ENCODE measurements at places on chromosomes 1 and 21. TPM values are rescaled to one million over a fixed set of nuclear protein-coding genes. Genes with fewer than 3 reads are reported as not detected.

- no peaks in the 10 kb centered on the region for H3K36me3 ChIP-seq
- no peaks in the 10 kb centered on the region for H3K27me3 ChIP-seq
- no peak overlapping the region for H3K27ac ChIP-seq
- H3K4me1 ChIP-seq, result no peaks in the 10 kb centered on the region
- H3K4me3 ChIP-seq, result no peak overlapping the region
These were observed 52.2 kb downstream of the SDC3 start for GRCh38 chr1:30856260-30856790.

Gene PRAMEF33
- not detected for polyA plus RNA-seq

DNA sequence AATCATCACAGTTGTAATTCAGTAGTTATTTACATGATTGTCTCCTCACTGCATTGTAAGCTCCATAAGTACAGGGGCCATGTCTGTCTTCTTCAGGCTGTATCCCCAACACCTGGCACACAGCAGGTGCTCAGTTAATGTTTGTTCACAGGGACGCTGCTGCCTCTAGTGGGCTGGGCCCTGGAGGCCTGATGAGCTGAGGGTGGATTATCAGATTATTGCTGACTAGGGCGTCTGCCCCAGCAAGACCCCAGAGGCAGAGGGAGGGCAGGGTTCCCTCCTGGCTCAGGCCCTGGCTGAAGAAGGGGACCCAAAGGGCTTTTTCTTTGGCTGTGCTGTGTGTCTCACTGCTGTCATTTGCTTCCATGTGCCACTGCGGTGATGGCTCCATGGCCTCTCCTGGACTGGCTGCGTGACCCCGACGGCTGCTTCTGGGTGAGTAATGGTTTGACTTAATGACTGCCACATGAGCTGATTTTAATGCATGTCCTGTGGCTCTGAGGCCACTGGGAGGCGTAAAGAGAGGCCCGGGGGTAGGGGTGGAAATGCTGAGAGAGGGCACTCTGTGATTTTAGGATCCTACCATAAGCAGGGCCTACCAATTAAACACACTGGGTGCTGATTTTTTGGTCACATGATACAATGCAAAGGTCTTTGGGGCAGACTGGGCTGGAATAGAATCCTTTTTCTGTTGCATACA is 20.8 kb upstream of the EPB41 start:
- DNase-seq, result peak; percentile 10
- H3K27me3 ChIP-seq, result no peaks in the 10 kb centered on the region
- no peak overlapping the region for H3K27ac ChIP-seq
- no peaks in the 10 kb centered on the region for H3K36me3 ChIP-seq

Gene AUNIP
- polyA plus RNA-seq, result not detected

Gene CHI3L2
- polyA plus RNA-seq, result 20.8 TPM

DNA sequence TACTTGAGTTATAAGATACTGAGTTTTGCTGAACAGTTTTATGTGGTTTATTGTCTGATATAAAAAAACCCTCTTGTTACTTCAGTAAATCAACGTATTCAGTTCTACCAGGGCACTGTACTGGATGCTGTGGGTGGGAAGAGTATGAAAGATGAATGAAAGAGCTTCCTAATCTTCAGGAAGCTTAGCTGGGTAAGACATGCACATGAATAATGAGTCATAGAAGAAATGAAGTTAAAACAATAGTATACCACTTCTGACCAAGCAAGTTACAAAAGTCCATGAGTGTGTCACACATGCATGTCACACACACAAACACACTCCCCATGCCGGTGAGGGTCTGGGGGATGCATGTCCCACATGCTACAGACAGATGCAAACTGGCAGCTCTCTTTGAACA is 105.9 kb downstream of the SIPA1L2 start:
- H3K4me1 ChIP-seq, result peaks cover 17% of the 10 kb centered on the region
- no peaks in the 10 kb centered on the region for H3K27me3 ChIP-seq

- H3K4me1 ChIP-seq, result no peaks in the 10 kb centered on the region
- no peak overlapping the region for H3K27ac ChIP-seq
- H3K36me3 ChIP-seq, result no peaks in the 10 kb centered on the region
- H3K4me3 ChIP-seq, result no peak overlapping the region
- no peak for DNase-seq
These were observed 780.5 kb downstream of the MRPL39 start for GRCh38 chr21:24826822-24827221.

DNA sequence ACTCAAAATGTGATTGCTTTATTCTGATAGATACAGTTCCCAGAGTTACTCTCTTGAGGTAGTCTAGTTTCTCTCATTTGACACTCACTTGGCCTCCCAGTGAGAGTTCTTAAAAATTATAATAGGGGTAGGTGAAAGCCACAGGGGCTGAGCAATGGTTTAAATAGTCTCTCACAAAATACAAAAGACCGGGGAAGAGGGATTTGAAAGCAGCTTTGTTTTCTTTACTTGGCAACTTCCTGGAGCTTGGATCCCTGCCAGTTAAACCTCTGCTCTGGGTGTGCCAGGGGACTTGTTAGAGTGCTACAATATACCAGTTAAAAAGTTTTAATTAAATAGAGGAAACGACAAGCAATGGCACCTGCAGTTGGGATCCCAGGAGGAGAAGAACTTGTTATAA is 31.7 kb downstream of the OR13G1 start:
- no peak for DNase-seq
- no peak overlapping the region for H3K27ac ChIP-seq
- H3K4me3 ChIP-seq, result no peak overlapping the region
- no peaks in the 10 kb centered on the region for H3K36me3 ChIP-seq
- no peaks in the 10 kb centered on the region for H3K4me1 ChIP-seq

DNA sequence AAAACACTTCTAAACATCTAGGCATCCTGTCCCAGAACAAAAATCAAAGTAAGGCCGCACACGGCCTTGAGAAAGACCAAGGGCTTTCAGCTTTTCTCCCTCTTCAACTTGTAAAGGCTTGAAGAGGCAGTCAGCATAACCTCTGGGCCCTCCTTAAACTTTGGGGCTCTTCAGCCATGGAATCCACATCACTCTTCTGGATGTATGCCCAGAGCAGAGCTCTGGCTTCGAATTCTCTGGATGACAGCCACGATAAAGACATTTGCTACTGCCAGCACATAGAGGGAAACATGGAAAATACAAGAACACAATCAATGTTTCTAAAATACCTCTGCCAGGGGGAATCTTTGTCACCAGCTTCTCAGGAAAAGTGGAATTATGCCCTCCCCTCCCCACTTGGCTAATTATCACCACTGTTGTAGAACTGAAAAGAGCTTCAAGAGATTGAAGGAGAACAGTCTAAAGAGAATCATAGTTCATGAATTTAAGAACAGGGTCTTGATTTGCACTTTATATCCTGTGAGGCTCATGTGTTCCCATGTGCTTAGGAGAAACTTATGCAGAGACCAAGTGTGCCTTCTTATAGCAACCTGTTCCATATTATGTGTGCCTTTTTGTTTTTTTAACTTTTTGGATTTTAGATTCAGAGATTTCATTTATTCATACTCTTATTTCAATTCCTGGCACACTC is 39.0 kb upstream of the DPT start:
- H3K36me3 ChIP-seq, result no peaks in the 10 kb centered on the region
- no peaks in the 10 kb centered on the region for H3K4me1 ChIP-seq
- DNase-seq, result no peak
- H3K27me3 ChIP-seq, result no peaks in the 10 kb centered on the region
- H3K27ac ChIP-seq, result no peak overlapping the region

DNA sequence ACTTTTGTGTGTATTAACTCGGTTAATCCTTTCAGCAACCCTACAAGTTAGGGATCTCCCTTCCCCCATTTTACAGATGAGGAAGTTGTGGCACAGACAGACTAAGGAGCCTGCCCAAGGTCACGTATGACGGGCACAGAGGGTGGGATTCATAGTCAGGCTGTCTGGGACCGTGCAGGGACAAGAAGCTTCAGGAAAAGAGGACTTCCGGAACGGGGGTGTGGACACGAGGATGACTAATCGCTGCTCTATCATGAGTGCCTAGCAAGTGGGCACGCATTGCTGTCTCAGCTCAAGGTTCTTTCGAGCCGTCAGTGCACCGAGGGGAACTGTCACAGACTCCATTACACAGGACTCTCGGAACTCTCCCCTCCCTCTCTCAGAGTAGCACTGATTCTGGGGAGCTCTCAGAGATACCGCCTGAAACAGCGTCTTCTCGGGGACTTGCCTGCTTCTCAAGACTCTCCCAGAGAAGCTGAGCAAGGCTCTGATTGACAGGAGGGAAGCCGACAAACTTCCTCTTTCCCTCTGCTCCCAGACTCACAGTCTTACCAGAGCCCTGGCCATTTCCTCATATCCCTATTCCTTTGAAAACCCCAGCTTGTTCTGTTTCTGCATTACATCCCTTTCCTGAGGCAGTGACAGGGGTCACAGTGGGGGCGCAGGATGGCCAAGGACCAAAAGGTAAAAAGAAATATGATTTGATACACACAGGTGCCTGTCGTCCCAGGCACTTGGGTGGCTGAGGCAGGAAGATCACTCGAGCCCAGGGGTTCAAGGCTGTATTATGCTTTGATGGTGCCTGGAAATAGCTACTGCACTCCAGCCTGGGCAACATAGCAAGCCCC is 14.4 kb downstream of the FHAD1 start:
- no peaks in the 10 kb centered on the region for H3K36me3 ChIP-seq
- no peak for DNase-seq
- no peaks in the 10 kb centered on the region for H3K4me1 ChIP-seq
- no peak overlapping the region for H3K4me3 ChIP-seq
- no peak overlapping the region for H3K27ac ChIP-seq

Gene PLA2G2F
- polyA plus RNA-seq, result not detected

Gene PRAMEF7
- not detected for polyA plus RNA-seq

GRCh38 chr1:88175120-88175630 is 508.9 kb upstream of the PKN2 start:
- no peaks in the 10 kb centered on the region for H3K36me3 ChIP-seq
- no peaks in the 10 kb centered on the region for H3K27me3 ChIP-seq
- no peak overlapping the region for H3K27ac ChIP-seq

DNA sequence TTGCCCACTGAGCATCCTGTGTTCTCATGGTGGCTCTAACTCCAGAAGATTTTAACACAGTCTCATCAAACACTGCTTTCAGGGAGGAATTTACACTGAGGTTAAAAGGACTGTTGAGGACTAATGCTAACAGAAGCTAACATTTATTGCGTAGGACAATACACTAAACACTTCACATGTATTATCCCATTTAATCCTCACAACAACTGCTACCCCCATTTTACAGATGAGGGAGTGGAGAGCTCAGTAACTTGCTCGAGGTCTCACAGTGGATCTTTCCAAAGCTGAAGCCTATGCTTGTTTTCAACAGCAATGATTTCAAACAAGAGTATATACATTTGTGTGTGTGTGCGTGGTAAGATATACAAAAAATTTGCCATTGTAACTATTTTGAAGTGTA is 13.9 kb downstream of the ATF3 start:
- H3K4me3 ChIP-seq, result no peak overlapping the region
- H3K27ac ChIP-seq, result no peak overlapping the region
- H3K36me3 ChIP-seq, result no peaks in the 10 kb centered on the region
- no peaks in the 10 kb centered on the region for H3K27me3 ChIP-seq
- DNase-seq, result no peak

- H3K36me3 ChIP-seq, result peaks cover 33% of the 10 kb centered on the region
- DNase-seq, result no peak
- no peaks in the 10 kb centered on the region for H3K27me3 ChIP-seq
These were observed 21.6 kb downstream of the SDHC start for GRCh38 chr1:161335796-161336195.

GRCh38 chr1:50996083-50996482 is 26.0 kb downstream of the CDKN2C start:
- H3K27ac ChIP-seq, result no peak overlapping the region
- no peak for DNase-seq
- no peaks in the 10 kb centered on the region for H3K36me3 ChIP-seq

Gene S100A14
- polyA plus RNA-seq, result not detected

DNA sequence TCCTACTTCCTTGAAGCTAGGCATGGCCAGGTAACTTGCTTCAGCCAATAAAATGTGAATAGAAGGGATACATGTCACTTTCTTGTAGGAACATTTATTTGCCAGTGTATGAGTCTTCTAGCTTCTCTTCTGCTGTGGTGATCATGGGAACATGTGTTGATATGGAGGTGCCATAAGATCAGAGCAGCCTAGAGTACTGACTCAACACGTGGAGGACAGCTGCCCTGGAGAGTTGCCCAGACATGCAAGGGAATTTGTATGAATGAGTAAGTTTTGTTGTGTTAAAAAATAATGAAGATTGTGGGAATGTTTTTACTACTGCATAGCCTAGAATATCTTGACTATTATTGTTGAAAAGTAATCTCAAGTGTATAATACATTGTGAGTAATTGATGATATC is 502.3 kb downstream of the NUF2 start:
- H3K27ac ChIP-seq, result no peak overlapping the region
- H3K4me3 ChIP-seq, result no peak overlapping the region
- no peak for DNase-seq
- no peaks in the 10 kb centered on the region for H3K36me3 ChIP-seq

- no peak overlapping the region for H3K4me3 ChIP-seq
- H3K27me3 ChIP-seq, result peaks cover 36% of the 10 kb centered on the region
- no peaks in the 10 kb centered on the region for H3K36me3 ChIP-seq
- DNase-seq, result no peak
- no peak overlapping the region for H3K27ac ChIP-seq
- H3K4me1 ChIP-seq, result peaks cover 17% of the 10 kb centered on the region
These were observed 2.1 kb upstream of the SLC44A5 start for GRCh38 chr1:75612976-75613375.

DNA sequence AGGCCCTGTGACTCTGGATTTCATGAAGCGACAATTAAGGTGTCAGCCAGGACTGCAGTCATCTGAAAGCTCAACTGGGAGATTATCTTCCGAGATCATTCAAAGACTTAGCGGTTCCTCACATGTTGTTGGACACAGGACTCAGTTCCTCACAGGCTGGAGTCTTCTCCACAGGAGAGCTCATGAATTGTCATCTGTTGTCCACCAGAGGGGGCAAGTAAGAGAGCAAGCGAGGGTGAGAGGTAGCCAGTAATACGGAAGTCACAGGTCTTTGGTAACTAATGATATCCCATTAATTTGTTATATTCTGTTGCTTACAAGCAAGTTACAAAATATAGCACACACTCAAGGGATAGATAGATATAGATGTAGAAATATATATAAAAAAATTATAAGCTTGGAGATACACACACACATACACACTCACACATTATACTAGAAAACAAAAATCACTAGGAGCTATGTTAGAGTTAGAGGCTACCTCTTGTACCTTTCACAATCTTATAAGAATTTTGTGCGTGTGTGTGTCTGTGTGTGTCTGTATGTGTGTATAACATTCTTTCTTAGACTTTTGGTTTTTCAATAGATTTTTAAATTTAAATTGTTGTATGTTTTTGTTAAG is 1695.3 kb downstream of the BRINP3 start:
- H3K36me3 ChIP-seq, result no peaks in the 10 kb centered on the region
- no peaks in the 10 kb centered on the region for H3K27me3 ChIP-seq
- no peak overlapping the region for H3K27ac ChIP-seq
- H3K4me1 ChIP-seq, result no peaks in the 10 kb centered on the region
- no peak for DNase-seq

Gene C1orf141
- not detected for polyA plus RNA-seq

Gene HMCN1
- polyA plus RNA-seq, result not detected

DNA sequence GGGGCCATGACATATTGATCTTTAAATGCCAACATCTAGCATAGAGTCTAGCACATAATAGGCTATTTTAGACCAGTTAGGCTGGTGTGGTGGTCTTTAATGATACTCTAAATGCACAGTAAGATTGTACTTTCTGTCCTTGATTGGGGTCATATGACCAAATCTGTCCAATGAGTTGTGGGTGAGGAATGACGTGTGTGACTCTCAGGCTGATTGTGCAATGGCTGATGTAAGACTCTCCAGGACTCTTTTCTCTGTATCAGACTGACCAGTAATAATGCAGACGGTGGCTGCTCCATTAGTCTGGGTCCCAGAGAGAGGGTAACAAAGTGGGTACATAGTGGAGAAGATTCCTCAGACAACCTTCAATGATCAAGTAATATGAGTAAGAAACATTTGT is 541.6 kb upstream of the CAMK1G start:
- H3K27ac ChIP-seq, result no peak overlapping the region
- no peaks in the 10 kb centered on the region for H3K36me3 ChIP-seq
- no peaks in the 10 kb centered on the region for H3K27me3 ChIP-seq
- no peak overlapping the region for H3K4me3 ChIP-seq

Gene S100A7
- not detected for polyA plus RNA-seq
